Panc1 (cell line): ENCODE measurements at places on chromosomes 3 and 15.

DNA sequence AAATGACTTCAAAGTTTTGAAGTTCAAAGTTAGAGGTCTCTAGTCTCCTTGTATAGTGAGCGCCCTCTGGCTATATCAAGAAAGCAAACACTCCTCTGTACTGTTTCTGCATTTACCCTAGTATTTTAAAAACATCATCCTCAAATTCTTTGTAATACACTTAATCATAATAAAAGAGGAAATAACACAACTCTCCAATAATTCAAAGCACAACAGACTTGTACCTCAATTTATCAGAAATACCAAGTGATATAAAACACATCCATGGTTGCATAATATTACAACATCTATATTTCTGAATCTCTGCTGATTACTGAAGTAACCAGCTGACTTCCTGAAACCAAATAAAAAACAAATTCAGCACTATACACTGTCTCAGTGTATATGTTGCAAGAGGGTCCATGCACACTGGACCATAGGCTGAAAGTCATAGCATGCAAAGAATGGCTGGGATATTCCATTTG is 12.5 kb downstream of the PLOD2 start:
- no peak for DNase-seq

GRCh38 chr3:128616516-128617269 is 33.9 kb downstream of the RPN1 start:
- no peak for DNase-seq

DNA sequence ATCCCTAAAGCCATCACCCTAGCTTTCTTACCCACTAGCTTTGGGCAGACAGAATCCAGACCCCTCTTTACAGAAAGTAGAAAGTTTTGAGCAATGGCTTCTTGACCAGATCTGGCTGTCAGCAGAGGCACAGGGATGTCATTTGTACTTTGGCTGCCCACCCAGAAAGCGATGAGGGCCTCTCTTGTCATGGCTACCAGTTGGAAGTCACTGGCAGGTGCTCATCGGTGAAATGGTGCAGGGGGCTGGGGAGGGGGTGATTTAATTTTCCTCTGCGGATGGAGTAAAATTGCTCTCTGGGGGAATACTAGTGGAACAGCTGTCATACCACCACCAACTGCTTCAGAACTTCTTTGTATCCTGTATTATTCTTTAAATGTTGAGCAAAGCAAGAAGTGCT is 393.7 kb downstream of the LSAMP start:
- DNase-seq, result no peak

DNA sequence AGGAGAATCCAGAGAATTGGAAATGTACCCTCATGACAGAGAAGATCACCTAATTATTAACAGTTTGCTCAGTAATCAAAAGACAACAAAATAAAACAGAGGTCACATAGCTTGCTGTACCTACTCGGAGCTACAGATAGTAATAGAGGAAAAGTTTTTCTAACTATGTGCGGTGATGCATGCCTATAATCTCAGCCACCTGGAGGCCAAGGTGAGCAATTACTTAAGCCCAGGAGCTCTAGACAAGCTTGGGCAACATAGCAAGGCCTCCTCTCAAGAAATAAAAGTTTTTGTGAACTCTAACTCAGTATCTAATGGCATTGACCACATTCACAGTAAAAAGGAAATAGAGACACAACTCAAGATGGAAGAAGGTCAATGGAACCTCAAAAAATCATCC is 243.6 kb downstream of the ATP8B4 start:
- DNase-seq, result no peak

DNA sequence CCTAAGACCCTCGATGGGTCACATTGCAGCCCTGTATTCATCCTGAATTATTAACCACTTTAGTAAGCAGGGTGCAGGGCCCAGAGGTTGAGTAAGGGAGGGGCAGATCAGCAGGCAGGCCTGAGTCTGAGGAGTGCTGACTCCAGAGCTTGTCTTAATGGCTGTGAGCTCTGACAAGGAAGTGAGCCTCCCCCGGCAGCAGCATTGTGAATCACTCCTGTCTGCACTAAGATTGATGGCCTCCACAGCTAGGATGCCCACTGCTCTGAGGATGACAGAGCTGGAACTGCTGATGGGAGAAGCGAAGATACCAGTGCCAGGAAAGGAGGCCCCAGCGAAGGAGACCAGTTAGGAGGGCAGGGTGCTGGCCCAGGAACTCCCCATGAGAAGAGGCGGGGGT is 46.5 kb upstream of the CCDC174 start:
- DNase-seq, result no peak
